ENCODE measurements at places on chromosomes 7 and 10.

DNA sequence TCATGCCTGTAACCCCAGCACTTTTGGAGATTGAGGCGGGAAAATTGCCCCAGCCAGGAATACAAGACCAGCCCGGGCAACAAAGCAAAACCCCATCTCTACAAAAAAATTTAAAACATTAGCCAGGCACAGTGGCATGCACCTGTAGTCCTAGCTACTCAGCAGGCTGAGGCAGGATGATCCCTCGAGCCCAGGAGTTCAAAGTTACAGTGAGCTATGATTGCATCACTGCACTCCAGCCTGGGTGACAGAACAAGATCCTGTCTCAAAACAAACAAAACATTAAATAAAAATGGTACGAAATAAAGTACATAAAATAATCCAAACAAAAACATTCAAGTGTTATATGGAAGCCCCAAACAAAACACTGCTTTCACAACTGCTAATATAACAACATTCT is 125.0 kb downstream of the SNX13 start:
- DNase-seq, result no peak

GRCh38 chr10:121935702-121936101 is 7.9 kb upstream of the ATE1 start:
- DNase-seq, result no peak

- no peak for DNase-seq
Observed at GRCh38 chr7:23654508-23654907, 25.5 kb upstream of the FAM221A start.

DNA sequence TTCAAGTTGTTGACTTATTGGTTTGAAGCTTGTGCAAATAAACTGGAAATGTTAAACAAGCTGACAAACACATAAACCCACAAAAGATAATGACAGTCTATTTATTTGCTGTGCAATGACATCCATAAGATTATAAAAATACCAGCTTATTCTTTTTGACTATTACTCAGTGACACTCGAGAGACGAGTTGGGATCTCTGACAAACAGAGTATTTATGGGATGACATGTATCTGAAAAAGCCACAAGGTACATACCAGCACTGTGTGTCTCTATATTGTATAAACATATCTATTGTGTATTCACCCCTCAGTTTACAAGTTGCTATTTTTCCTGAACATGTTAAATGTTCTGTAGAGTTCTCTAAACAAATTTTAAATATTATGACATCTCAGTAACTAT is 88.9 kb downstream of the CHRM2 start:
- DNase-seq, result no peak

- peak; percentile 28 for DNase-seq
Observed at GRCh38 chr10:69413221-69413865, 3.4 kb downstream of the TACR2 start.

DNA sequence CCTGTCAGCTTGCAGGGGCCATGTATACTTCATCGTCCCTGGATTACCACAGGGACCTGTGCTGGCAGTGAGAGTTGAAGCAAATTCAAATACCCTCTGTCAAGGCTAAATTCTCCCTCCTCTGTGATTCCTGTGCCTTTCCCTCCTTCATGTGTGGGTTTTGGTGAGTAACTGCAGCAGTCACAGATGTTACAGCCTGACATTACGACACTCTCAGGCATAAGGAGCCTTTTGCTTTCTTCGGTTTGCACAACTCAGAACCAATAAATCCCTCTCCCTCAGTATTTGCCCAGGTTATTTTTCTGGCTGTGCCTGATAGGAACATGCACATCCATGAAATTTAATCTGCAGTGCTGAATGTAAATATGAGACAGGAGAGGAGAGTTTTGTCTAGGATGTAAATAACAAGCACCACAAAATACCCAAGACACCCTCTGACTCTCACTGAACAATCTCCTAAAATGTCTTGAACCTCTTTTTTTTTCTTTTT is 997.2 kb upstream of the GHITM start:
- no peak for DNase-seq

- DNase-seq, result no peak
Observed at GRCh38 chr7:107996072-107996882, 6.7 kb downstream of the LAMB1 start.

- no peak for DNase-seq
Observed at GRCh38 chr10:13715100-13715499, 128.3 kb downstream of the PRPF18 start.

GRCh38 chr10:124646483-124647352 is 97.5 kb downstream of the FAM53B start:
- no peak for DNase-seq

DNA sequence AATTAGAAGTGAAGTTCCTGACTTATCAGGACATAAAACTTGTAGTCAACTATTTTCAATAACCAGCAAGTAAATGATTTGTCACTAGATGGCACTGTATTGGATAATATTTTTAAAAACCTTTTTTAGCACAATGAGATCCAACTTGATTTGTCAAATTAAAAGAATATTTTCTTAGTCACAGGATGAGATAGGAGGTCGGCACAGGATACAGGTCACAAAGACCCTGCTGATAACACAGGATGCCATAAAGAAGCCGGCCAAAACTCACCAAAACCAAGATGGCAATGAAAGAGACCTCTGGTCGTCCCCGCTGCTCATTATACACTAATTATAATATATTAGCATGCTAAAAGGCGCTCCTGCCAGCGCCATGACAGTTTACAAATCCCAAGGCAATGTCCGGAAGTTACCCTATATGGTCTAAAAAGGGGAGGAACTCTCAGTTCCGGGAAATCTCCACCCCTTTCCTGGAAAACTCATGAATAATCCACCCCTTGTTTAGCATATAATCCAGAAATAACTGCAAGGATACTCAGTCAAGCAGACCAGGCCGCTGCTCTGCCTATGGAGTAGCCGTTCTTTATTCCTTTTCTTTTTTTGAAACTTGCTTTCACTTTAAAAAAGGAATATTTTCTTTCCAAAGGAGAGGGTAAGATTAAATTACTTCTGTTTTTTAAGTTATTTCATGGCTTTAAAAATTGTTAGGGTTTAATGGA is 255.7 kb upstream of the MKLN1 start:
- no peak for DNase-seq

DNA sequence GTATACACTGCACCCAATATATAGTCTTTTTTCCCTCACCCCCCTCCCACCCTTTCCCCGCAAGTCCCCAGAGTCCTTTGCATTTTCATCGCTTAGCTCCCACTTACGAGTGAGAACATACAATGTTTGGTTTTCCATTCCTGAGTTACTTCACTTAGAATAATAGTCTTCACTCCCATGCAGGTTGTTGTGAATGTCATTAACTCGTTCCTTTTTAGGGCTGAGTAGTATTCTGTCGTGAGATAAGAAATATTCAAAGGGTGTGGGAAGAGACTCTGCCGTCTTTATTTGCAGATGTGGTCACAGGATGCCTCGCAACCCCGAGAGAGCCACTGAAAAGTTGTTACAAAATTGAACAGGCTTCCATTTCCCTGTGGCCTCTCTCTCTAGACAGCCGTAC is 137.9 kb upstream of the SH2B2 start:
- no peak for DNase-seq

DNA sequence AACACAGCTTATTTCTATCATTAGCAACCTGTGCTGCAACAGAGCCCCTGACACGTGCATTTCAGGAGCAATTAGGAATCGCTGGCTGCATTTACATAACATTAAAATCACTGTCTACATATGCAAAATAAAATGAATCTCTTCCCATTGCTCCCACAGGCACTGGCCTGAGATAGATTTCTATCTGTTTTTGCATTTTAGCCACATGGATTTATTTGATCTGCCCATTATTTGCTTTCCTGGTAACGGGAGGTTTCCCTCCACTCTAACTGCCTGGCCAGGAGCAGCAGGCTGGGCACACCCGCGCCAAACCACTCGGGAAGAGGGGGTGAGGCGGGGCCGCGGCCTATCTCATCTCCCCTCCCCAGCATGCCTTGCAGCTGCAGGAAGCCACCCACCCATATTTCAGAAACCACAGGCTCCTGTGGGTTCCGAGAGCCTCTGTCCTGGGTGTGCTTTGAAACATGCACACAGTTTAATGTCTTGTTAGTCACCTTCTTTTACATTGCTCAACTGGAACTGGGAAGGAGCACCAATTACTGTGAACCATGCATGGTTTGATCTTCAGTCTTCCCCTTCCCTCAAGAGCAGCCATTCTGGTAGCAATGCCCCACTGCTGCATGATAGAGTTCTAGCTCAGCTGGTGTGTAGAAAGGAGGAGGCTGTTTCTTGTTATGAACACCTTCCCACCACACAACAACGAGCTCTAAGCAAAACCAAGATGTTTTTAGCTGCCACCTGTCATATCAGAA is 37.7 kb upstream of the IKZF1 start:
- DNase-seq, result no peak

GRCh38 chr10:50600831-50601477 is 22.8 kb downstream of the SGMS1 start:
- no peak for DNase-seq

- no peak for DNase-seq
Observed at GRCh38 chr10:72068901-72069446, 19.4 kb downstream of the SPOCK2 start.

- no peak for DNase-seq
Observed at GRCh38 chr7:50138101-50138500, 45.1 kb upstream of the ZPBP start.

- DNase-seq, result peak; percentile 43
Observed at GRCh38 chr7:70647801-70648498, 484.0 kb upstream of the GALNT17 start.

DNA sequence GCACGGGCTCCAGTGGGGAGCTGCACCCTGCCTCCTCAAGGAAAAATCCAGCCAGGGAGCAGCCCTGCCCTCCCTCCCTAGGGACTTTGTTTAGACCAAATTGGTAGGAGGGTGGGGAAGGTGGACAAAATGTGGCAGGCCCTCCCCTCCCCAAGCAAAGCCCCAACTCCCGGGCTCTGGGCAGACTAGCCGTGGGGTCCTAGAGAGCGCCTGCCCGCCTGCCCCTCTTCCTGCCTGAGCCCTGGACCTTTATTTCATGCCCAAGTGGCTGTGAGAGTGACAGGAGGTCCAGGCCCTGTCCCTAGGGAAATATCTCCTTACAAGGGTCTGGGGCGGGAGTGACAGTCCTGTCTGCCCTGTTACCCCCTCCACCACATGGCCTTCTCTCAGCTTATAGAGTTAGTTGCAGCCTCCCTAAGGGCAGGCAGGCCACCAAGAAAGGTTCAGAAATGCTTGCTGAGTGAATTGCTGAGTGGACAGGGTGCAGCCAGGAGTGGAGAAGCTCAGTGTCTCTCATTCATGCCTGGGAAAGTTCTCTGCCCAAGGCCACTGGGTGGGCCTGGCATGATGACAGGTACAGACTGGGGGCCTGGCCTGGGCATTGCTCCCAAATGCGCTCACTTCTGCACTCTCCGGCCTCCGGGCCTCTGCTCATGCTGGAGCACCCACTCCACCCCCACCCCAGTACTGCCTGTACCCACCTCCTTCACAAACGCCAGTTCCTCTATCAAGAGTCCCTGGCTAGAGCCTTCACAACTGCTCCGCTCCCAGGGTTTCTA is 25.2 kb downstream of the DNAJB12 start:
- DNase-seq, result no peak

DNA sequence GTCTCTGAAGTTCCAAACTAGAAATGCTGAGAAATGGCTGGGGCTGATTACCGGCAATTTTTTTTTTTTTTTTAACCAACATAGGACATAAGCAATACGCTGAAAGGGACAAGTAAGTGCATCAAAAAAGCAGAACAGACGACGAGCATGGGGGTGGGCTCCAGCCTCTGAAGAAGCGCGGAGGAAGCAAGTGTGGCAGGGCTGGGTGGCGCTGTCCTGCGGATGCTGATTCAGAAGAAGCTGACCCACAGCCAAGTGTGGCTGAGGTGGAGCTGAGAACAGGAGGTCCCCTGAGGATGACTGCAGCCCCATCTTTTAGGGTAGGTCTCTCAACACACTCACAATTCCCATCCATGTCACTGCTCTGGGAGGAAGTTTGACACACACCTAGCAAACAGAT is 65.6 kb downstream of the CTBP2 start:
- DNase-seq, result no peak

DNA sequence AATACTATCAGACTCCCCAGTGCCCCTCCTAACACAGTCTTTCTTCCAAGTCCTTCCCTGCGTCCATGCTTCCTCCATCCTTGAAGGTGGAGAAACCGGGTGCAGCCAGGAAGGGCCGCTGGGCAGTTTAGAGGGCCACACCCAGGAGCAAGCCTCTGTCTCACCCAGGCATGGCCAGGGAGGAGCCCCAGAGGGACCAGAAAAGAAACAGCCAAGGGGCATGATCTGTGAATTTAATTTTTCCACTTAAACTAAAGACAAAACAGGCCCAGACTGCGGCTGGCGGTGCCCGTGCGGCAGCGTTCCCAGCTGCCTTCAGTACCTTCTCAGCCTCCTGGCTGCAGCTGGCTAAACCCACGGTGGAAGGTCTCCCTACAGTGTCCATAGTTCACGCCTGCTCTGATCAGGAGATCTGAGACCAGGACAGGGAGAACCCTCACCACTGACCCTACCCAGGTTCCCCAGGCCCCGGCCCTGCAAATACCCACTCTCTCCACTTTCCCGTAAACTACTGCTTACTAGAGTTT is 12.9 kb downstream of the UNCX start:
- DNase-seq, result no peak

DNA sequence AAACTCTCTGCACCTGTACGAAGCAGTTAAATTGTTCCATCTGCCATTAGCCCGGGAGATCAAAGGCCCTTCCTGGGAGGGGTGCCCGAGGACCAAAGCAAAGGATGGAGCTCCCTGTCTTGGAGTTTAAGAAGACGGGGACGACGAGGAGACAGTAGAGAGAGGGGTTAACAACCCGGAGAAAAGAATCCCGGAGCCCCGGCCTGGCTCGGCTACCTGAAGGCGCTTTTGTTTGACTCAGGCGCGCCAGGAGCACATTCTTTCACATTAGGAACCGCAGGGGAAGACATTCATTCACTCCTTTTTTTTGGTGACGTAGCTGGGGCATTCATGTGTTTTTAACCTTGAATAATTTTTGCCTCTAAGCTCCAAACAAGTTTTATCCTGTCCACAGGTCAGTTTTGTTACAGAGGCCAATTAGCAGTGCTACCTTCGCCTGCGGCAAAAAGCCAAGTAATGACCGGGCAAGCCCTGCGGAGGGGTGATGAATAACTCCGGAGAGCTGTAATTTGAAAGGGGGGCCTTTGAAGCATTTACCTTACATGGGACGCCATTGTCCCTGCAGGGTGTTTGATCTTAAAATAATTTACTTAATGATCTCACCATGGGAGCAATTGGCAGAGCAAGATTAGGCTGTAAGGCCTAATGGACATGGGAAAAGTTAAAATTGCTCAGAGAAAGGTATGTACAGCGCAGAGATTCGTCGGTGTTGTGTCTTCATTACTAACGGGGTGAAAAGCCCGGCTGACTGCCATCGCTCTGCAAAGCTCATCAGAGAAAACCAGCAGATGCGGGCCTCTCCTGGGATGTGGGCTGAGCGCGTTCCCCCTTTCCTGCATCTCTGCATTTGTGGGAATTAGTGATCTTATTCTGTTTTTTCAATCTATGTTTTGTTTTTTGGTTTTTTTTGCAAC is 258.0 kb upstream of the SP4 start:
- no peak for DNase-seq

DNA sequence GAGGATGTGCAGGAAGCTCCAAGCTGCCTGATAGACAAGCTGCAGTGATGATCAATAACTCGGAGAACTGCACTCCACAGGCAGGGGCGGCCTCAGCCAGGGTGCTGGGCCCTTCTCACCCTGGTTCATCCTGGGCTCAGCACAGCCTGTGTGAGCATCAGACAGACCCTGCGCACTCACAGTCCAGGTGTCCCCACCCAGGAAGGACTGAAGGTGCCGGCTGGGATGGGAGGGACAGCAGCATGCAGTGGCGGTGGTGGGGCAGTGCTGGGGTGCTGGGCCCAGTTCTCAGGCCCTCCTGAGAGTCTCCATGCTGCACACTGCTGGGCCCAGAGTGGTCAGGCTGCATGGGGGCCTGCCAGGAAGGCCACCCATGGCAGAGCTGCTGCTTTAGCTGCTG is 74.1 kb downstream of the ITIH5 start:
- no peak for DNase-seq

- no peak for DNase-seq
Observed at GRCh38 chr10:60448246-60448645, 58.6 kb upstream of the ANK3 start.
